ENCODE measurements at places on chromosomes 13 and 19.

DNA sequence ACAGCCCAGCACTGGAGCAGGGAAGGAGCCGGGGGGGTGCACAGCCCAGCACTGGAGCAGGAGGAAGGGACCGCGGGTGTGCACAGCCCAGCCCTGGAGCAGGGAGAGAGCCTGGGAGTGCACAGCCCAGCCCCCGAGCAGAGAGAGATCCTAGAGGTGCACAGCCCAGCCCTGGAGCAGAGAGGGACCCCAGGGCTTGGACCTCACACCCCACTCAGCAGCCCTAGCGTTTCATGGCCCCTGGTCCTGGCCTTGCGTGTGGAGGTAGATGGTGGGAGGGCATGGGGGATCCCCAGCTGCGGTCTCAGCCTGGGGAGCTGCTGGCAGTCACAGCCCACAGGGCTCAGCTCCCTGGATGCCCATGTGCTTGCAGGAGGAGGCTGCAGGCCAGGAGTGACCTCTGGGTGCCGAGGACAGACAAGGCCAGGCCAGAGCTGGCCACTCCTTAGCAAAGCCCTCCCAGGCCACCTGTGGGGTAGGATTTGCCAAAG is 25.1 kb downstream of the GAS6 start:
- no peak for DNase-seq

GRCh38 chr19:55266404-55266803 is 7.6 kb upstream of the PPP6R1 start:
- no peak for DNase-seq

DNA sequence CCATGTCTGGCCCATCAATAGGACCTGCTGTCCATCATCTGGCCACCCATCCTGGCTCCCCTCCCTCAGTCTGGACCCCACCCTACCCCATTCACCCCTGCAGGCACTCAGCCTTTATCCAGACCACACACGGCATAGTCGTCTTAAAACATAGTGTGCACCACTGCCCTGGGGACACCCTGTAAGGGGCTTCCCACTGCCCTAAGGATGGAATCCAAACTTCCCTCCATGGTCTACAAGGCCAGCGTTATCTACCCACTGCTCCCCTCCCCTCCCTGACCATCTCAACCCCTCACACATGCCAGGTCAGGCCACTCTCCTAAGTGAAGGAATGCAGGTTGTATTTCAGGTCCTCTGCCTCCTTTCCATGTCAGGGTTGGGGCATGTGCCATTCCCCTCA is 352.7 kb upstream of the ZNF507 start:
- no peak for DNase-seq

GRCh38 chr19:5386841-5387240 is 46.2 kb upstream of the PTPRS start:
- DNase-seq, result no peak

DNA sequence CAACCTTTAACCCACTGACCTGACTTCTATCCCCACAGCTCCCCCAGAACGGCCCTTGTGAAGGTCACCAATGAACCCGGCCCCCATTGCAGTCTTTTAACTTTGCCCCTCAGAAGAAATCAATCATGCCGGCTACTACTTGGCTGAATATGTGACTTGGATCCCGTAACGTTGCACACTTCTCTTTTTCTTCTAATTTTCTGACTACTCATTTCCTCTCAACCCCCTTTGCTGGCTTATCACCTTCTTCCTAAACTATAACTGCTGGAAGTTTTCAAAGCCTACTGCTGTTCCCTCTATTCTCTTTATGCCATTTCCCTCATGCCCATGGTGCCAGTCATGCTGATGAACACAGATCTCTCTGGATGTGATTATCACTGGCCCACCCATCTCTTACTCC is 367.6 kb downstream of the DNAJC15 start:
- no peak for DNase-seq

DNA sequence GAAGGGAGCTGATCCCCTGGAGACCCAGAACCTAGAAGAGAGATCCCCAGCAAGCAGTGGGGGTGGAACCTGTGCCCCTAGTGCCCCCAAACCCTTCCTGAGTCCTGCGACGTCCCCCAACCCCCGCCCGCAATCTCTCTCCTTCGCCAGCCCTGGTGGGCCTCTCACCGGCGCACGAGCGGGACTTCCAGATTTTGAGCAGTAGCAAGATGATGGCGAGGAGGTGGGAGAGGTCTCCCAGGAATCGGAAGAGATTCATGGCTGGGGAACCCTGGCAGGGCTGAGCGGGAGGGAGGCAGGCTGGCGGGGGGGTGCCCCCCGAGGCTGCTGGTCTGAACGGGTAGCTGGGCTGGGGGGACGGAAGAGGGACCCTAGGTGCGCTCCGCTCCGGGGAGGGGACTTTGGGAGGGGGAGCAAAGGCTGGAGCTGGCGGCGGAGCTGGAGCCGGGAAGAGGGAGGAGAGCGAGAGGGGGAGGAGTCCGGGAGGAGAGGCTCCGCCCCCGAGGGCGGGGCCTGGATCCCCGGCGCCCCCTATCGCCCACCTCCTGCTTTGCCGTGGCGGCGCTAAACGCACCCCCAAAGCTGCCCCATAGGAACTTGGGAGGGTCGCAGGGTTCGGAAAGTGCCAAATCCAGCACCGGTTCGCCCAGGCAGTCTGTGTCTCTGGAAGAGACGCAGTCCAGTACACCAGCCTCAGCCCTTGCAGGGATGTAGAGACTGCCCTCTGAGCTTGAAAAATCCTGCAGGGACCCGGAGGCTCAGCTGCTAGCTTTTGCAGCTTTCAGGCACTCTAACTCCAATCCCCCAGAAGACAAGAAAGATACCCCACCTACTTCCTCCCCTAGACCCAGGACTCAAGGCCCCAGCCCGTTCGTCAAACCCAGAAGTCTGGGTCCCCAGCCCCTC is at the start of gene KDELR1:
Gene KDELR1, minus strand, starts transcription at position 452 of the 906 bp plus-strand sequence. Its CDS starts 193 bp downstream, at position 259.
- peak; percentile 45 for DNase-seq

DNA sequence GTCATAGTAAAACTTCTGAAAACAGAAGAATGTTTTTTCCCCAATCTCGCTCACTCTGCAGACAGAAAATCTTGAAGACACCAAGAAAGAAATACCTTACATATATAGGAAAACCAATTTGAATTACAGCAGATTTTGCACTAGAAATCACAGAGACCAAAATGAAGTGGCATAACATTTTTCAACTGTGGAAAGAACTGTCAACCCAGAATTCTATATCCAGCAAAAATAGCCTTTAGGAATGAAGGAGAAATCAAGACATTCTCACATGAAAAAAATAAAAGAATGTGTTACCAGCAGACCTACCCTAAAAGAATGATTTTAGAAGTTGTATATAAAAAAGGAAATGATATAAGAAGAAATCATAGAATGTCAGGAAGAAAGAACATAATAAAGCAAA is 28.7 kb downstream of the CCDC122 start:
- DNase-seq, result no peak

DNA sequence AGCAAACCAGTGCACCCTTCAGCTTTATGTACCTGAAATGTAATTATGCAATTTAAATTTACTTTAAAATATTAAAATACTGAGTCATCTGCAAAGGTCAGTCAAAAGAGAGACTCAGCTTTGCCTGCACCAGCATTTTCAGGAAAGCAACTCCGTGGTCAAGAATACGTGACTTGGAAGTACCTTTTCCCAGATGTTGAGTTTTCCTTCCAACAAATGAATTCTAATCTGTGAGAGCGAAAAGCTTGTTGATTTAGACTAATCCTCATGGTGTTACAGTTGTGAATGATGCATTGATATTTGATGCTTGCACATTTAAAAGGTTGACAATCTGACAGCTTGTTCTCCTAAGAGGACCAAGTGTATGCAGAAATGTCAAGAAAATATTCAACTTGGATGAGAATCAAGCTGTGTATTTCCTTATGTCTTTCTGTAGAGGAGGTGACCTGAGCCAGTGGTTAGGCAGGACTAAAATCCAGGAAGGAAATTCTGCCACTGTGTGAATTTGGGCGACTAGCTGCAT is 270.4 kb downstream of the ABCC4 start:
- no peak for DNase-seq

DNA sequence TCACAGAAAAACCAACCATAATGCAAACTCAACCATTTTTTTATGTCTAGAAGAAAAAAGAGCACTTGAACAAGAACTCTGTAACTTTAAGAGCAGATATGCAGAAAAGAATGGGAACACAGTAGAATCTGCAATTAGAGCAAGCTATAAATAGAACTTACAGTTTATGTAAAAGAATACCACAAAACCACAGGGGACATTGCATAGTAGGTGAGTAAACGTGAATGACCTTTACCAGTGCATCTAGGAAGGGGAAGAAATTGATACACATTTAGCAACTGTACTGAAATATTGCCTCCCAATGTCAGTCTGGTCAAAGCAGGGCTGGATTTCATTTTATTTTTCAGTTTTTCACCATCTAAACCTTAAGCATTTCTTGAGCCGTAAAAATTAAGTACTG is 242.2 kb upstream of the EDNRB start:
- no peak for DNase-seq

DNA sequence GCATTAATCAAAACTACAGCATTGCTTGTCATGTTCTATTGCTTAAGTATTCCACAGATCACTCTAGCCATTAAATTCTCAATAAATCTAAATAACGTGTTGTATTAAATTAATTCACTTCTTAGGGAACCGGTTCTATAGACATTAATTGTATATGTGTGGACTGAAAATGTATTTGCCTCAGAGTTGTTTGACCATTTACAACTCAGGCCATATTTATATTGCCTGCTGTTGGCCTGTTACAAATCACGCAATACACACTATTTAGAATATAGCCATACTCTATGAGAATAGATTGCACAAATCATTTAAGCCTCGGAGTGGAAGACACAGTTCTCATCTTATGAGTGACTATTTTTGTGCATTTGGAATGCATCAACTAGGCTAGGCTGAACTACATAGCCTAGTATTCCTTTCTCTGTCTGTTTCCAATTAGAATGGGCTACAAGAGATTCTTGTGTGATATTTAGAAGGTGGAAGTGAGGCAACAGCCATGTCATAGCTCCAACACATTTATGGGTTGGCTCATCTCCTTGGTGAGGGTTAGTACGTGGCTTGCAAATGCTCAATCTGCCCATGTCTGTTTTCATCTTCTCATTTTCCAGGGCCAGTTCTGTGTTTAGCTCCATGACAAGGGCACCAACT is 1116.1 kb downstream of the PCDH9 start:
- DNase-seq, result no peak

GRCh38 chr19:2578391-2578890 is 102.5 kb downstream of the GADD45B start:
- no peak for DNase-seq

DNA sequence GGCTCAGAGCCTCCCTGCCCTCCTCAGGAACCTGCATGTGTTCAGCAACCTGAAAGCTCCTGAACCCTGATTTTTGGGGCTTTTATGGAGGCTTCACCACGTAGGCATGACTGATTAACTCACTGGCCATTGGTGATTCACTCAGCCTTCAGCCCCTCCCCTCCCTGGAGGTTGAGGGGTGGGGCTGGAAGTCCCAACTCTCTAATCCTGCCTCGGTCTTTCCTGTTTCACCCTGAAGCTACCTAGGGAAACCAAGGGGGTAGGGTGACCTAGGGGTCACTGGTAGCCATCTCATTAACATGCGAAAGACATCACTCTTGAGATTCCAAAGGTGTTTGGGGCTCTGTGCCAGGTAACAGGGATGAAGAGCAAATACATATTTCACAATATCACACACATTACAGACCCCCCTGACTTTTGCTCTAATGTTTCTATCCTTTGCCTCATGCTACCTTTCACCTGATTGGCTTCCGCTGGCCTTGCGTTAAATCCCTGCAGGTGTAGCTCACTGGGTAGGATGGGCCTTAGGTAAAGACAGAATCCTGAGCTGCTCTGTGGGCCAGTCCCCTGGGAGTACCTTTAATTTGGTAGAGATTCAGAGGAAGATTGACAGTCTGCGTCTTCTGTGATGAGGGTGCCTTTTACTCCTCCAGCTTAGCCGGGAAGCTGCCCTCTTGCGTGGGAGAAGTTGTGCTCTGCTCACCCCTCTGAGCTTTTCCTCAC is 260.6 kb downstream of the ATP8A2 start:
- no peak for DNase-seq

DNA sequence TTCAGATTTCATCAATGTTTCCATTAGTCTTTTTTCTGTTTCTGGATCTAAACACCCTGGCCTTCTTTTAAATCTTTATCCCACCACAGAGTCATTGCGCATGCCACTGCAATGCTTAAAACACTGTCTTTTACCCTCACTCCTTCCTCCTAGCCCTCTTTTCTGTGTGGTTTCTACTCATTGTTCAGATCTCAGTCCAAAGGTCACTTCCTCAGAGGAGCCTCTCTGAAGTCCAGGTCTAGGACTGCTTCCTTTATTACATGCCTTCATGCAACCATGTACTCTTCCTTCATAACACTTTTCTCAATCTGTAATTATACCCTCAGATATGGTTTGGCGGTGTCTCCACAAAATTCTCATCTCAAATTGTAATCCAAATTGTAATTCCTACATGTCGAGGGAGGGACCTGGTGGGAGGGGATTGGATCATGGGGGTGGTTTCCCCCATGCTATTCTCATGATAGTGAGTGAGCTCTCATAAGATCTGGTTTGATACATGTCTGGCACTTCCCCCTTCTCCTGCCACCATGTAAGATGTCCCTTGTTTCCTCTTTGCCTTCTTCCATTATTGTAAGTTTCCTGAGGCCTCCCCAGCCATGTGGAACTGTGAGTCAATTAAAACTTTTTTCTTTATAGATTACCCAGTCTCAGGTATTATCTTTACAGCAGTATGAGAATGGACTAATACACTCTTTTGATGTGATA is 808.9 kb downstream of the DIAPH3 start:
- DNase-seq, result no peak

DNA sequence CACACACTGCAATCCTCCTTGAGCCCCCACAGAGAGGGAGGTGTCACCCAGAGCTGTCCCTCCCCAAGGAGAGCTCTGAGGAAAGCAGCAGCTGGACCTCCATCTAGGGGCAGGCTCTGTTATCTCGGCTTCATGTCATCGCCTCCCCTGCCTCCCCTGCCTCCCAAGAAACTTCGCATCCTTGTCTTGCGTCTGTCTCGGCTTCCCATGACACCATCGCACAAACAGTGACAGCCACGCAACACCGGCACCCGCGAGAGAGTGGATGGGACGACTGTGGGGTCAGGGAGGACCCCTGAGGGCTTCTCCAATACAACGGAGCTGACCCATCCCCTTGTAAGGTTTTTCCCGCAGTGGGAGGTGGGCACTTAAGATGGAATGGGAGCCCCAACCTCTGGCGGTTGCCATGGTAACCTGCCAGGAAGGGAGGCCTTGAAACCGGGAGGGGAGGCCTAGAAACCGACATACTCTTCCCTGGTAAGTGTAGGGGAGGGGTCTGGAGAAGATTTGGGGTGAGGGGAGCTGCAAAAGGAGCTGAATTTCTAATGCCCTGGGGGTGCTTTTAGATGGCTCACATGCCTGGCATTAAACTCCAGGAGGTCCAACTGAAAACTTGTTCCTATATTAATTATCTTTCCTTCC is 16.3 kb downstream of the TLE2 start:
- DNase-seq, result no peak

DNA sequence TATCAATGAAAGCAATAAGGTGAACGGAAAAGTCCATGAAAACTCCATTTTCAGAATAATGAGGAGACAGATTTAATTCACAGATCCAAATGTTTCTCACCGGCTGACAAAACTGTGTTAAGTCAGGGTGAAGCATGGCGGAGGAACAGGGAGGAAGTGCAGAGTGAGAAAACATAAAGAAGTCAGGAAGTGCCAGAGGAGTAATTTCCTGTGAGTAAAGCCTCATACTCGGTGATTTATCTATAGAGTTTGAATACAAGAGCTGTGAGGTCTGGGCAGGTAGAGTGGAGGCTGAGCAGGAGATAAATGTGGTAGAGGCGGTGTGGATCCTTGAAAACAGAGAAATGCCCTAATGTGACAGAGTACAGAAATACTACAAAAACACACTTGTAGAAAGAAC is 11.4 kb downstream of the CARD8 start:
- DNase-seq, result no peak

Data from NCI-H1930 (cell line).